Esophagus (tissue), 2 donors: ENCODE measurements at places on chromosomes 1 and 21. TPM values are rescaled to one million over a fixed set of nuclear protein-coding genes. Genes with fewer than 3 reads are reported as not detected.

Gene PPFIA4
- 4.1 TPM for polyA plus RNA-seq

Gene SLC30A10
- polyA plus RNA-seq: not detected

Gene MAP3K7CL
- 4.0 TPM for polyA plus RNA-seq

Gene TMPRSS15
- not detected for polyA plus RNA-seq

Gene TOR1AIP1
- 13.8 TPM for polyA plus RNA-seq

Gene SH2D1B
- 1.2 TPM for polyA plus RNA-seq

Gene CBR3
- 77.1 TPM for polyA plus RNA-seq

Gene PLA2G5
- 4.0 TPM for polyA plus RNA-seq

Gene PLEKHA6
- polyA plus RNA-seq: 36.3 TPM

Gene CYP4A22
- polyA plus RNA-seq: 0.02 TPM

Gene F11R
- 56.5 TPM for polyA plus RNA-seq

Gene LRRC39
- polyA plus RNA-seq: 0.41 TPM

Gene ACP6
- 8.0 TPM for polyA plus RNA-seq

Gene WDR4
- 10.4 TPM for polyA plus RNA-seq
